ENCODE measurements at places on chromosomes 7 and 10.

- DNase-seq, result peak; percentile 38
Measured at GRCh38 chr10:50621968-50622705, 1.6 kb downstream of the SGMS1 start.

GRCh38 chr10:66843396-66843795 lies 82.4 kb upstream of the LRRTM3 start:
- DNase-seq, result no peak

- no peak for DNase-seq
Measured at GRCh38 chr10:24163485-24163884, 45.5 kb upstream of the KIAA1217 start.

- peak; percentile 35 for DNase-seq
Measured at GRCh38 chr7:98107313-98107721, 655 bp downstream of the LMTK2 start.

DNA sequence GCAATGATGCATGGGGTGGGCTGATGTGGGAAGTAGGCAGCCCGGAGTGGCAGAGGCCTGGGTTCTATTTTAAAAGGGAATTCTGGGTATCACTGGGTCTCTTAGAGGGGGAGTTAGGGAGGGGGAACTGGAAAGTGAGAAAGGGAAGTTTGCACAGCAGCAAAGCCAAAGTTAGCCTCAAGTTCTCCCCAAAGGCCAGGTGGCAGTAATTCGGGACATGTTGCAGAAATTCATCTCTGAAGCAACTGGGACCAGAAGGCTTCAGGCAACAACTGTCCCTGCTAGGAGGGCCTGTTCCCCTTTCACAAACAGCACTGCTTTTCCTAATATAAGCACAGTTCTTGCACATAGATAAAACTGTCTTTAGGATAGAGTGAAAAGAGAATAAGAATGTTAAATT lies 67.4 kb downstream of the NOD1 start:
- DNase-seq, result no peak

DNA sequence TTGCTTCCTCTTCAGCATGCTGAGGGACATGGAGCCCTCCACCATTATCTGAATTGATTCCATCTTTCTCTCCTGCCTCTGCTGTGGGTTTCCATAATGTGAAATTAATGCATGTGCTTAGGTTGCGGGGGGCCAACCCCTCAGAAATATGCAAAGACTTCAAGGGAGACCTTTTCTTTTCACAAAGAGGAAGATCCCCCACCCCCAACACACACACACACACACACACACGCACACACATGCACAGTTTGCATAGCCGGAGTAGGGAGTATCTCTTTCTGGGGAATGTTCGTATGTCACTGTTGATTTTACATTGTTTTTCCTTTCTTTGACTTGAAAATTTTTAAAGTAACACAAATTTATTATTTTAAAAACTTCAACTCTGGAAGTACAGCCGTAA lies 193.5 kb downstream of the MGMT start:
- no peak for DNase-seq

GRCh38 chr7:22675917-22676343 lies 51.1 kb upstream of the IL6 start:
- DNase-seq, result no peak

DNA sequence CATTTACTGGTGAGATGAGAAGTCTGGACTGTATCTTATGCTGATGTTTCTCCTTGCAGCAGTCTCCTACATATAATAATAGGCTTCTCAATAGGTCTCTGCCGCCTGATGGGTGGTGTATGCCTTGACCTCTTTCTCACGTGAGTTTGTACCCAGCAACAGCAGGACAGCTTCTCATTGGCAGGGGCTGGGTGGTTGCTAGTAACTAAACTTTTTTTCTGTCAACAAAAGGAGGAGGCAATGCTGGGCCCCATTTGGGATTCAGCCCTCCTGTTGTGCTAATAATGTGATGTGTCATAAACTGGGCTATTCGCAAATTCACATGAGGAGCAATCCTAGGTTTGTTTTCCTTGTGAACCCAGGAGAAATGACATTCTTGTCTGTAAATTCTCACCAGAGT lies 533.6 kb downstream of the GATA3 start:
- no peak for DNase-seq

- no peak for DNase-seq
Measured at GRCh38 chr10:129955601-129956285, 8.3 kb downstream of the EBF3 start.

DNA sequence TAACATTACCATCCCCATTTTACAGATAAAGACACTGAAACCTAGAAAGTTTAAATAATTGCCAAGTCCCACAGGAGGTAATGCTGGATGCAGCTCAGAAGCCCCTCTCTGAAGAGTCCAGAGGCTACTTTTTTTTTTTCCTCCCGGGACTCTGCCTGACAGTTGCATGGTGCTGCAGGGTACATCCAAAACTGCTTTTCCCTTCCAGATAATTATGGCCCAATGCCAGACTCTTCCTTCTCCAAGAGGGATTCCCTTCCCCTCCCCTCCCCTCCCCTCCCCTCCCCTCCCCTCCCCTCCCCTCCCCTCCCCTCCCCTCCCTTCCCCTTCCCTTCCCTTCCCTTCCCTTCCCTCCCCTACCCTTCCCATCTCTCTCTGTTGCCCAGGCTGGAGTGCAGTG lies 122.9 kb downstream of the LSMEM1 start:
- no peak for DNase-seq

- DNase-seq, result no peak
Measured at GRCh38 chr7:135536150-135536549, 21.6 kb upstream of the NUP205 start.

DNA sequence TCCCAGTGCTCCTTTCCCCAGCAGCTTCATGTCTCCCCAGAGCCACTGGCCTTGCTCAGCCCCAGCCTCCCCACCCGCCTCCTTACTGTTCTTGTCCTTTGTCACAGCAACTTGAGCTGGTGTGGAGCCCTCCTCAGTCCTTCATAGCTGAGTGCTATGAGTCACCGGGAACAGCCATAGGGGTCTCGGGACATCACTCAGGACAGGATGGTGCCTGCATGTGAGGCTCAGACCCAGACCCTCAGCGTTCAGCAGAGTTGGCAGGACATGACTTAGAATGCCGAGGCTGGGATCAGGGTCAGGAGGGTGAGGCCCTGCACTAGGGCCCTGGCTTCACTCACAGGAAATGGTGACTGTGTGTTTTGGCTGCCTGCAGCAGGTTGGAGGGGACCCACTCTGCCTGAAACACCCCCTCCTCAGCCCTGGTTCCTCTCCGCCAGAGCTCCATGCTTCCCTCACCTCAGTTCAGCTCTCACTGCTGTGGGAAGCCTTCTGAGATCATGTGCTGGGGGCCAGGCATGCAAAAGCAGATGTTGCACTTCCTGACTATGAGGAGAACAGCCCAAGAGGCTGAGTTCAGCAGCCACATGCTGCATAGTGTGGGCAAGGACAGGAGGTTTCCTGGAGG lies 40.7 kb upstream of the GJD4 start:
- DNase-seq, result no peak

GRCh38 chr10:99604862-99605261 lies 15.4 kb downstream of the SLC25A28 start:
- no peak for DNase-seq

GRCh38 chr10:14826076-14826829 lies 11.6 kb downstream of the CDNF start:
- DNase-seq, result no peak

DNA sequence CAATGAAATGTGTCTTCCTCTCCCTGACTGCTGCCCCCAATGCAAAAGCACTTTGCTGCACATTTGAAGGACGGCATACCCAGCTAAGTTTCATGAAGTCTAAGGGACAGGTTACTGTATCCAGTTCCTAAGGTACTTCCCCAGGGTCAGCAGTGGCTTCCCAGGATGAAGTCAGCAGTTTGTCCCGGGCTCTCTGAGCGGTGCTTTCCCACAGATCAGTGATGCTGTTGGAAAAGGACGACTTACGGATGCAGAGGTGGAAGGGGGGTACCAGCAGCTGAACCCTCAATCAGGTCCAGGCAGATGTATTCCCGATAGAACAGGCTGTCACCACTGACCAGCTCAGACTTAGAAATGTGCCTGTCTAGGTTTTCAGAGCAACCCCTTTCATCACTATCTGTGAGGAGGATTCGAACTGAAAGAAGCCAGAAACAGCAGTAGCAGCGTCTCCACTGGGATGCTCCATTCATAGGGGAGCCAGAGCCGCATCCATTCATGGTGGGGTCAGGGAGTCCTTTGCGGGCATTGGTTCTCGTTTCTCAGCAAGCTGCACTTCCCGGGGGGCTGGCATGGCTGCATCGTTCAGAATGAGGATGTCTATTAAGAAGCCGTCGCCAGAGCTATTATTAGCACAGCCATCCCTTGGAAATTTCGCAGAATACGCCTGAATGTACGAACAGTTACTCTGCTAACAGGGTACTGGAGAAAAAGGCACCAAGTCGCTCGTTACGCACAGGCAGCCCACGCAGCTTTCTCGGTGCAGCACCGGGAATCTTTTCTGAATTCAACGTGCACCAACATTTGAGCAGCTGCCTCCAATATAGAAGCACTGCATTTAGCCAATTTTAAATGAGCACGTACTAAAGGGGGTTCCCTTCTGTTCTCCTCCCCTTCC lies 303.7 kb downstream of the PRPF18 start:
- DNase-seq, result no peak

Measured in NCI-H2171 (cell line).